ENCODE measurements at places on chromosomes 16 and 17.

DNA sequence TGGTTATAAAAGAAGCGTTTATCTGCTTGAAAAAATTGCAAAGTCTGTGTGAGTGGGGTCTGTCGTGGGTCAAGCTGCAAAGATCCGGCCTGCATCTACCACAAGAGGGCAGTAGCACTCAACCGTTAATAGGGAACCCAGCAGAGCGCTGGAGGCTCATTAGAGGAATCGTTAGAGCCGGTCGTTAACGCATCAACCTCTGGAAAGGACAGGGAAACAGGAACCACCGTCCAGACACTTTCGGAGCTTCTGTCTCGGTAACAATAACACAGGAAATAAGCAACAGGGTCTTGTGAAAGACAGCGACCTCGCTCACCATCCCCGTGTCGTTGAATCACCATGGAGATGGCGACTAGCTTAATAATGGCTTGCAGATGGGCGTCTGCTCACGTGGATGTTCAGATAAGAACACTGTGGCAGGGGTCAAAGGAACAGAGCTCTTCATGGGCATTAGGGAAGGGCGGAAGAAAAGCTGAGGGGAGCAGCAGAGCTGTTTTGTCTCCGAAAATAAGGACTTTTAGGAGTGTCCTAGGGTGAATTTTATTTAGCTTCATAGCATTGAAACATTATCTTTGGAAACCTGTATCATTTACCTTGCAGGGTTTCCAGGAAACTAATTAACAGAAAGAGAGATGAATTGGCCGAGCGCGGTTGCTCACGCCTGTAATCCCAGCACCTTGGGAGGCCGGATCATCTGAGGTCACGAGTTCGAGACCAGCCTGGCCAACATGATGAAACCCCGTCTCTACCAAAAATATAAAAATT, 11.9 kb upstream of the NSRP1 start:
- peak; percentile 82 for DNase-seq

GRCh38 chr17:78954684-78955083, 25.0 kb downstream of the LGALS3BP start:
- no peak for DNase-seq

DNA sequence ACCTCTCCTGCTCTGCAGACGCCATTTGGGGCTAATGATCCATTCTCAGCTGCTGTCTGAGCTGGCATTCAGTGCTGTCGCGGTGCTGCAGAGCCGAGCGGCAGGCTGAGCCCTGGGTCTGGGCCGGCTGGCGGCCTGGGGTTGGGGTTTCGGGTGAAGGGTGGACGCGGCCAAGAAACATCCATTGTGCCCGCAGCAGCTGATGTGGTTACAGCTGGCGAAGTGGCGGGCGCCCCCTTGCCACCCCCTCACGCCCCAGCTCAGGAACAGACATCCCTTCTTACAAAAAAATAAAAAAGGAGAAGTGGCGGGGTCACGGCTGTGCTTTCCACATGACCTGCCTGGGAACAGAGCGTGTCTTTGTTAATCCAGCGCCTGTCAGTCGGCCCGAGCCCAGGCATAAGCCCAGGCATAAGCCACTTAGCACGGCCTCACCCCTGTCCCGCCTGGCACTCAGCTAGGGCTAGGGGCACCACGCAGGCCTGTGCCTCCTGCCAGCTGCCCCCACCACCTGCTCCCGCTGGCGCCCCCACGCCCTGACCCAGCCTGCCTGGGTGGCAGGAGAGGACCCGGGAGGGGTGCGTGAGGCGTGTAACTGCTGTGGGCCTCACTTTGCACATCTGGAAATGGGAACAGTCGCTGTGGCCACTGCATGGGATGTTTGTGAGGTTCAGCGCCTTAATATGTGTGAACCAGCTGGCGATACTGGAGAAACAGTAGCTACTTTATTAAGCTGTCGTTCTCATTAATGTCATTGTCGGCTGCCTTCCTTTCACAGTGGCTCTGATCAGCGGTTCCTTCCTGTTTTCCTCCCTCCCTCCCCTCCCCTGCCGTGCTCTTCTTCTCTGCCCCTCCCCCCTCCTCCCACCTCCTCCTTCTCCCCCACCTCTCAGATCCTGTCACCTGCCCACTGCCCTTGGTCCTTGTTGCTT, 197.7 kb upstream of the CIBAR2 start:
- DNase-seq = no peak

DNA sequence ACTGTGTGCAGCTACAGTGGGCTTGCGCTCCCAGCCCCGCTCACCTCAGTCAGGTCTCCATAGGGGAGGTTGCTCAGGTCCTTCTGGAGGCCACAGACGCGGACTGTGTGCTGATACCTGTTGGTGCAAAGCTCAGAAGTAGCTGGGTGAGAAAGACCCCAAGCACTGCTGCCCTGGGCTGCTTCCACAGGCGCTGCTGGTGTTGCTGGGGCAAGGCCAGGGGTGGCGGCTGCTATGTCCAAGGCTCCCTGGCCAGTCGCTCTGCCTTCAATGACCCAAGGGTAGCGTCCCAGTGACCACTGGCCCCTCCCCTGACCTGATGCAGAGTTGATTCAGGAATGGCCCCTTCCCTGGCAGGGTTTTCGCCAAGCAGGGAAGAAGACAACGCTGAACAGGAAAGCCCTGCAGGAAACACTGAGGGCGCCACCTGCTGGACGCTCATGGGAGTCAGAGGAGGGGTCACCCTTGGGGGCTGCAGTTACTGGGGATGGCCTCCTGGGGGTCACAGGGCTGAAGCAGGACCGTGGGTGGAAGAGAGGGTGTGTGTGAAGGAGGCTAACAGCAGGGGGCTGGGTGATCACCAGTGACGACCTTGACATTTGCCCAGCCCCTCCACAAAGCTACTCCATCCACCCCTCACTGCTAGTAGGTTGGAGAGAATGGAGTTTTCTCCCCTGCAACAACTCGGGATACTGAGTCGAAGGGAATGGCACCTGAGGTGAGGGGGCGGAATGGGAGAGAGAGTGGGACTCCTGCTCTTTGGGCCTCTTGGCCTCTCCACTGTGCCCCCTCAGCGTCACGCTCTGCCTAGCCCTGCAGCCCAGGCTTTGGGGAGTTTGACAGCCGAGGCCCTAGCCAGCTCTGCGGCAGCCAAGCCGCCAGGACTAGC, 38.3 kb downstream of the ABCC12 start:
- no peak for DNase-seq

- no peak for DNase-seq
Measured at GRCh38 chr16:11374255-11374654, 29.0 kb downstream of the RMI2 start.

DNA sequence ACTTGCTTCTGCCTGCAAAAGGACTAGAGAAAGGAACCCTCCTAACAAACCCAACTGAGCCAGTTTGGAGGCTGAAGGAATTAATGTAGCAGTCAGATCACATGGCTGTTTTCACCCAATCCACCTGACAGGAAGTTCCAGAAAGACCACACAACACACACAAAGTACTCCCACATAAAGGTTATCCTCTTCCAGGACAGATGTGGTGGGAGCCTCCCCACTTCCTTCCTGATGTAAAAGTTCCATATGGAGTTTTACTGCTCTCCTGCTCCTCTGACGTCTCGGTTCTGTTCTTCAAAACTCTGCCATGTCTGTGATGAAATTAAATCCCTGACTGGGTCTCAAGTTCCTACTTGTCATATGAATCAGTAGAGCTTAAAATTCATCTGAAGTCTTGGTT, 497.0 kb upstream of the HSBP1 start:
- DNase-seq = no peak

GRCh38 chr16:12195296-12195695, 218.8 kb downstream of the SNX29 start:
- DNase-seq = no peak

DNA sequence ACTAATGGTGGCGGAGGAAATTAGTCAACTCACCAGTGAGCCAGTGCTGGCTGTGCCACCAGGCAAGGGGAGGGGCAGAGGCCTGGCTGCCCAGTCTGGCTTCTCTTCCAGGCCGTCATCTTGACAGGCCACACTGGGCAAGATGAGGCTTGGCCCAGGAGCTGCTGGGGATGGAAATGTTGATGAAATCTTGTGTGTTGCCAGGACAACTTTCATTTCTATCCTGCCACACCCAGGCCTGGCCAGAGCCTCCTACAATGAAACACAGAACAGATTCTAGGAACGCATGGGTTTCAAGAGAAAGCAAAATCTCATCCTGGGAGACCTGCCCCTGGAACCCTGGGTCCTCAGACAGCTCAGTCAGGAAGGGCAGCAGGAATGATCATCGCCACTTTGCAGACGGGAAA, 9.3 kb downstream of the HEXIM2 start:
- peak; percentile 32 for DNase-seq
